ENCODE measurements at places on chromosomes 4 and X.
A peak's percentile ranks its signal among the peaks of the same experiment; 100 is the strongest.

DNA sequence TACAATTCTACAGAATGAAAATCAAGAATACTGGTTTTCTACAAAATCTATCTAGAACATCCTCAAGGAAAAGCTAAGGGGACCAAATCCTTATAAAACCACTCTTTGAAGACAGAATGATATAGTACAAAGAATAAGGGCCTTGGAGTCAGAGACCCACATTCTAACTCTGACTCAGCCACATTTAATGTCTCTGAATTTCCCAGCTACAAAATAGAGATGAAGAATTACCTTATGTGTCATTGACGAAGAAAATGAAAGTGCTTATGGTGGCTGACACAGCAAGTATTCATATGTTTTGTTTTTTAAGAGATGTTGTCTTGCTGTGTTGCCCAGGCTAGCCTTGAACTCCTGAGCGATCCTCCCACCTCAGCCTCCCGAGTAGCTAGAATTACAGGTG is 35.9 kb upstream of the CXorf38 start:
- DNase-seq: no peak

GRCh38 chr4:94375364-94375763 is 32.7 kb upstream of the HPGDS start:
- DNase-seq: no peak

DNA sequence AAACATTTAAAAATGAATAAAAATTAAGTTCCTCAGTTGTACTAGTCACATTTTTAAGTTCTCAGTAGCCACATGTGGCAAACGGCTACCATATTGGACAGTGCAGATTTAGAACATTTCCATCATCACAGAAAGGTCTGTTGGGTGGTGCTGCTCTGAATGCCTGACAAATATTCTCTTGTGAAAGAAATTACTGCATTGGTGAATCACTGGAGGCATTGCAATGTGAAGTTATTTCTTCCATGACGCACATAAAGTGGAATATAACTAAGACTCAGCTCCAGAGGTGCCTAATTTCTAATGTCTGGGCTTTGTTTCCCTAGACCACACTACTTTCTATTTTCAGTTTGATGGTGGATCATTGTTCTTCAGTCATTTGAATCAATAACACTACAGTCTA is 44.9 kb downstream of the CLNK start:
- DNase-seq: peak; percentile 77

GRCh38 chr4:52036886-52037530 is 1.1 kb downstream of the SGCB start:
- DNase-seq: no peak

DNA sequence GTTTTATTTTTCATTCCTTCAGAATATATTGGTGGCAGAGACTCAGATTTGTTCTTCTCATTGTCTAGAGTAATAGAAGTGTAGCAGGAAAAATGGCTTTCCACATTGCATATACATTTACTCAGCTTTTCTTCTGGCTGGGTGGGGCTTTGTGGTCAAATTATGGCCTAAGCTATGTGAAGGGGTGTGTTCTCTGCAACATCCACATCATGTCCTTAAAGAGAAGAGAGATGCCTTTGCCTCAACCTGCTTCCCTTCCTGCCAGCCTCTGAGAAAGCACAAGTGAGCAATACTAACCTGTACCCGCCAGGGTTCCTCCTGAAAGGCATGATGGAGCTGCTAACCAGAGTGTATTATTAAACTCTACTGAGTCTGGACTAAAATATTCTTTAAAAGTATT is 695.6 kb upstream of the FAM241A start:
- peak; percentile 33 for DNase-seq

DNA sequence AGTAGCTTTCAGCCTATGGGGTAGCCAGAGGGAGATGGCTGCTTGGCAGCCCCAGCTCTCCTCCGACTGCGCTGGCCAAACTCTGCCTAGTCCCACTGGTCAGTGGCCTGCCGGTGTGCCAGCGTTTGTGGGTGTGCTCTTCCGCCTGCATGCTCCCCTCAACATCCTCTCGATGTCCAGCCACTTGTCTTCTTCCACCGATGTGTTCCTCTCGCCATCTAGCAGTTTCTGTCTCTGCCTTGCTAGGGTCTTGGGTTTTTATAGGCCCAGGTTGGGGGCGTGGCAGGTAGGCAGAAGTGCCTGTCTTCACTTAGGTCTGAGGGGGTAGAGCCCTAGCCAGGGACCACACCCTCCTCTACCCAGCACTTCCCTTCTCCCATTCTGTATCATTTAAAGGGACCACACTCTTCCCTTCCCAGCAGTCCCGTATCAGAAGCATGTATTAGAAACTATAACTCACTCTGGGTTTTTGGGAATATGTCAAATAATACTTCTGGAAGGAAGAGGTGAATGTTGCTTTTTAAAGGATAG is 124.4 kb downstream of the KDM6A start:
- no peak for DNase-seq

GRCh38 chrX:10519278-10519677 is 101.1 kb downstream of the MID1 start:
- no peak for DNase-seq

GRCh38 chr4:85777908-85778631 is 303.1 kb downstream of the ARHGAP24 start:
- DNase-seq: no peak

DNA sequence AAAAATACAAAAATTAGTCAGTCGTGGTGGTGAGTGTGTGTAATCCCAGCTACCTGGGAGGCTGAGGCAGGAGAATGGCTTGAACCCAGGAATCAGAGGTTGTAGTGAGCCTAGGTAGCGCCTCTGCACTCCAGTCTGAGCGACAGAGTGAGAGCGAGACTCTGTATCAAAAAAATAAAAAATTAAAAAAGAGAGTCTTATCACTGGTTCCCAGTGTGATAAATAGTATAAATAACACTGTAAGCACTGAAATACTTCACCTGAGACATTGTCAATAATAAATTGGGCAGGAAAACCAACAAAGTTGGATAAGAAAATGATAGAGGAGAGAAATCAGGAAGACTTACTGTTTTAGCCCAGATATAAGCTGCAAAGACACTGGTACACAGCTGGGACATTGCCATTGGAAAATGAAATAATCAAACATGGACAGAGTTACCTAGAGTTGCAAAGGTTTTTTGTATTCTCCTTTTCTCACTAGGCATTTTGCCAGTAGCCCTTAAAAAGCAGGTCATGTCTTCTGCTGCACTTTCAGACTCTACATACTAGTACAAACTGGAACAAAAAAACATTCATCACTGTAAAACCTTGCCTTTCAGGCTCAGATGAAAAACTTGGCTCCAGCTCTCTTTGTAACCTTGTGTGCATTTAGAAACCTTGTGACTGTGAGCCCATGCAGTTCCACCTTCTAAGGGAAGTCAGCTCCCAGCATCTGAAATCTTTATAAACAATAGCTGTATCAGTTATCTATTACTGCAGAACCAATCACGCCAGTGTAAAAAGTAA is 55.0 kb upstream of the PPP1R2C start:
- no peak for DNase-seq

DNA sequence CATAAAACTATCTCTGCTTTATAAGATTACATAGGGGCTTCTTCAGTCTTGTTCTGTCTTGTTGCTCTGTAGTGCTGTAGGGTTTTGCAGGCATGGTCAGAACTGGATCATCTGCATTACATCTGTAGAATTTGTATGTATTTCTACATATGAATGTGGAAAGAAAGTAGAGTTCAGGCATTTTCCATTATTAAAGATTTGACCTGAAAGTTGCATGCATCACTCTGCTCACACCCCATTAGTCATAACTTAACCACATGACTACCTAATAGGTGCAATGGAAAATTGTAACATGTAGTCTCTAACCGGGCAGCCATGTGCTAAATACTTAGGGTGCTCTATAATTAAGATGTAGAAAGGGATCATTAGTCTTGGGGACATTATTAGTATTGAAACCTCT is 45.7 kb upstream of the AGA start:
- no peak for DNase-seq

GRCh38 chr4:785332-786073 is 40.4 kb downstream of the CPLX1 start:
- DNase-seq: no peak

- DNase-seq: peak; percentile 46
These were observed 665 bp downstream of the PSMD10 start for GRCh38 chrX:108090491-108091263.

DNA sequence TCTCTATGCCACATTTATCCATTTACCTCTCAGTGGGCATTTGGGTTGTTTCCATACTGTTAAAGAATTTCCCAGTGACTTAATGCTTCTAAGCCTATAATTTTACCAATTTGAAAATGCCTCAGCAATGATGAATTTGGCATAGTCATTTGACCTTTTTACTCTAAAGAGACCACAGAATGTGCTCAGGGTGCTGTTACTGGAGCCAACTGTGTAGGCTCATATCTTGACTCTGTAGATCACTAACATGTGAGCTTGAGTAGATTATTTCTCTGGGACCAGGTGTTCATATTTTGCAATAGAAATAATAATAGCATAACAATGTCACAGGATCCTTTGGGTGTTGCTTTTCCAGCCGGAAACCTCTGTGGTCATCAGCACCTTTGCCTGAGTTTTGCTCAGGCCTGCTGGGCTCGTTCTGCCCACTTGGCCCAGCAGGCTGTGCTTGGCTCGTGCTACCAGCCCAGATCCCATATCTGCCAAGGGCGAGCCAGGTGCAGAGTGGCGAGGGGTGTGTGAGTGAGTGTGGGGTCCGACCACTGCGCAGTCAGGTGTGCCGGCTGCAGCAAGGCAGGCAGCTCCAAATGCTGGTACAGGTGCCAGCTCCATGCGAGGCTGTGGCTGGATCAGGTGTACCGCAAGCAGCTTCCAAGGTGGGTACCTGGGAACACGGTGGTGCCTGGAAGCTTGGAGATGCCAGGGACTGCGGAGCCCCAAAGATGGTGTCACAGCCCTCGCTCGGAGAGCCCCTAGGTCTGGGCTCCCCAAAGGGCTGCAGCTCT is 70.6 kb upstream of the ANK2 start:
- DNase-seq: peak; percentile 24

- DNase-seq: no peak
These were observed 111.5 kb downstream of the GNL3L start for GRCh38 chrX:54641530-54641929.

DNA sequence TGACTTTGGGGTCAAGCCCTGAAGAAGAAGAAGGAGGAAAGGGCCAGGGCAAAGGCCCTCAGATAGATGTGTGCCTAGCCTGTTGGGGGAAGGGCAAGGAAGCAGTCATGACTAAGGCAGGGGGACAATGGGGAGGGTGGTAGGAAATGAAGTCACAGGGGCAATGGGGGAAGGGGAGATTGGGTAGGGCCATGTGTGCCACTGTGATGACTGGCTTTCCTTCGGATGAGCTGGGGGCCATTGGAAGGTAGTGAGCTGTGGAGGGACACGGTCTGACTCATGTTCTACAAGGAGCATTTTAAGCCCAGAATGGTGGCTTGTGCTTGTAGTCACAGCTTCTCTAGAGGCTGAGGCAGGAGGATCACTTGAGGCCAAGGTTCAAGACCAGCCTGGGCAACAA is 642.0 kb downstream of the MID1IP1 start:
- peak; percentile 27 for DNase-seq

- DNase-seq: no peak
These were observed 127.7 kb downstream of the RBMX2 start for GRCh38 chrX:130529531-130529930.

DNA sequence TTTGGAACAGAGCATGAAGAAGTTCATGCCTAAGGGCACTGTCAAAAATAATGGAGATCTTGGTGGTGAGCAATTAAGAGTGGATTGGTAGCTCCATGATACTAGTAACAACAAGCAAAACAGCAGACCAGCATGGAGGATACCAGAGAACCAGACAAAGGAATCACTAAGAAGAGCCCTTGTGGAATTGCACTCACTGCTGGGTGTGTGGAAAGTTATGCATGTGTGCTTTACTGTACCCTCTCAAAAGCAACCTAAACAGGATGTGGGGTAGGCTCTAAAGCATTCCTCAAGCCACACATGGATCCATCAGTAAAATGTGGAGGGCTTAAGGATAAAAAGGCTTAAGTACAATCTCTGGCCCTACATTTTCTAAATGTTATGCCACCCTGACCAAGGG is 69.5 kb downstream of the AR start:
- peak; percentile 56 for DNase-seq

All from fibroblast of skin of back (primary cell).